ENCODE measurements at places on chromosomes 2 and 18.

- DNase-seq = no peak
Observed at GRCh38 chr2:174636987-174637386, 39.4 kb upstream of the WIPF1 start.

- DNase-seq = no peak
Observed at GRCh38 chr2:69177063-69177771, 164.2 kb downstream of the ANTXR1 start.

- DNase-seq = no peak
Observed at GRCh38 chr2:184371641-184372040, 226.7 kb upstream of the ZNF804A start.

- DNase-seq = no peak
Observed at GRCh38 chr2:70738159-70738558, 29.8 kb downstream of the ADD2 start.

DNA sequence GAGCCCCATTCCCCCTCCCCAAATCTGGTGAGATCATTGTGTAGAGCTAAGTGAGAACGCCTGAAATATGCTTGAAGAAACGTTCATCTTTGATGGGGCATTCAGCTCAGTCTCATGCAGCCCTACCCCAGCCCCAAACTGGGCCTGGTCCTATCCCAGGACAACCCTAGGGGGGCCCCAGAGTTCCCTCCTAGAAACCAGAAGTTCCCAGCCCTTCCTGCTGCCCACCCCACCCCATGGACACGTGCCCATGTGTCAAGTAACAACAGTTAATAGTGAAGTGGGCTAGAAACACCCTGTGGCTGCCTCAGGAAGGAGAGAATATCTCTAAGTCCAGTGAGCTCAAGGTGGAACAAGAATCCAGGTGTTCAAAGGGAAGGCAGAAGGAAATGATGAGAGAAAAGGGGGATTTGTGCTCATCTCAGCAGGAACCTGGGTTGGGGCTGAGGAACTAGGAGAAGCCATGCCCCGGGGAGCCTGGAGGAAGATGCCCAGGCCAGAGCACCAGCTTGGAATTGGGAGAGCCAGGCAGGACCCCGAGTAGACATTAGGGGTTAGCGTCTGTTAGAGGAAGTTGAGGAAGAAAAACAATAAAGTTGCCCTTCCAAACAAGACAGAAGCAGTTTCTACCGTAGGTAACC lies 20.1 kb upstream of the SLC20A1 start:
- no peak for DNase-seq

DNA sequence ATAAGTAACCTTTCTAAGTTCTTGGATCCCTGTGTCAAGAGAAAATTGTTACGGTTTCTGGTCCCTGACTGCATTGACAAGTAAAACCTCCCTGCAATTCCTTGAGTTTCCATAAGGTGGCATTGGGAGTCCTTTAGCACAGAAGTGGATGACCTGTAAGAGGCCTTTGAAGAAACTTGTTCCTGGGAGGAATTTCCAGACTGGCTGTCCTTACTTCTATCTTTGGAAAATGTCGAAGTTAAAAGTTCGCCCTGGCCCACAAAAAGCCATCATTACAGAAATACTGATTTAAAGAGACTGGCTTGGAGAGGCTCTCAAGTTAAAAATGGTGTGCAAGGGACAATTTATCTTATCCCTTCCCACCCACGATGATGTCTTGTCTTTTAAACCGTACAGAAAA lies 218.4 kb downstream of the CDH20 start:
- DNase-seq = no peak

DNA sequence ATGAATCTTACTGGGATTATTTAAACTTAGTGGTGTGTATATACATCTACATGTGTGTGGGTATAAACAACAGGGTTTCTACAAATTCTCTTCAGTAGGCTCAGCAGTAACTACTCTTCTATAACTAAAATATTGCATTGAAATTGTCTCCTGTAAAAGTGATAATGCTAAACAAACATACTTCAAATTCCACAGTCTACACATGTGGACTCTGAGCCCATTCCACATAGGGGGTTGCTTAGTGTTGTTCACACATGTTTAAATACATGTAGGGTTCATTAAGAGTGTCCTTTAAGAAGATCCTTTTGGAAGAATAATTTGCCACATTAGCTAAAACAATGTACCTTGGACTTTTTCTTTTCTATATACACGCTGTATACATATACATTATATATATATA lies 152.8 kb upstream of the VRK2 start:
- DNase-seq = no peak

- no peak for DNase-seq
Observed at GRCh38 chr2:2683606-2684224, 352.6 kb upstream of the MYT1L start.

DNA sequence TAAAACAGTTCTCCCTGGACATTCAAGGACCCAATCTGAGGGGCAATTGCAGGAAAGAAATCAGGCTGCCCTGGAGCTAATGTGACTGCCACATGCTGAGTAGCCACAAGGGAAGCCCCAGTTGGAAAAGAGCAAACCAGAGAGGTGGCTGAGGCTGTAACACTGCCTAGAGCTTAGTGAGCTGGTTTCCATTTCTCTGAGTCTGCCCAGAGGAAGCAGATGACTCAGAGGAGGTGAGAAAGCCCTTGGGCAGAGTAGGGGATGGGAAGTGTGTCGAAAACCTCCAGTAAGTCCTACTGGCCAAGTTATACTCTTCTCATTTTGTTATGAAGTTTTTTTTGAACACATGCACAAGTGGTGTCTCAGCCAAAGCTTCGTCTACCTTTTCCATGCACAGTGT lies 753.0 kb downstream of the CNTNAP5 start:
- no peak for DNase-seq

- DNase-seq = no peak
Observed at GRCh38 chr2:122758967-122759366, 1003.5 kb downstream of the TSN start.

DNA sequence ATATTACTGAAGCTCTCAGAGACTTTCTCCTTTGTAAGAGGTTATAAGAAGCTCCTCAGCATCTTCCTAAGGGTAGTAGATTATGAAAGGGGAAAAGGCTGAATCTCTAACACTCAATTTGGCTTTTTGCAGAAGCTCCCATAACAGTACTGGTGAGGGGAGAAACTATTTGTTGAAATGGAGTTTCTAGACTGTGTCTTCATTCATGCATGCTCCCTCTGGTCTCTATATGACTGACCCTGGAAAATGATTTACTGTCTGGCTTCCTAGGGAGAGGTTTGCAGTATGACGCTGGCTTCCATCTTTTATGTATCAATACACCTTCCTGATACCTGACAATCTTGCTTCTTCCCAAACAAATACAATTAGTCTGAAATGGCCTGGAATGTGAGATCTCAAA lies 63.9 kb downstream of the LDAH start:
- DNase-seq = no peak

- no peak for DNase-seq
Observed at GRCh38 chr2:134375935-134376334, 122.1 kb downstream of the MGAT5 start.

GRCh38 chr18:2971741-2972552 lies 41.0 kb downstream of the LPIN2 start:
- DNase-seq = no peak

DNA sequence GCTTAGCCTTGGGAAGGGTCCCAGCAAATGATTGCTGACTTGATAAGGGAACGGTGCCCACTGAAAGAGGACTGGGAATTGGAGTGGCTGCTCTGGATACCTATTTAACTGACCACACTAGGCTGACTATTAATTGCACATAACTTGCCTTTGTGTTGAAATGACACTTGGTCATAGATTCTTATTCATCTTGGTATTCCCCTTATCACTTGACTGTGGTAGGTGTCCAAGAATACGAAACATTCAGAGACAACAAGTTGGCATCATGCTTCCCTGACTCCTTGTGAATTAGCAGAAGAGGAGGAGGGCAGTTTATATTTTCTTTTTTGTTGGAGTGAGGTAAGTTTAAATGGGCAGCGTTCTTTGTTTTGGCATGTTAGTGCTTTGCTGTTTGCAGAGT lies 13.4 kb downstream of the FMNL2 start:
- DNase-seq = no peak

DNA sequence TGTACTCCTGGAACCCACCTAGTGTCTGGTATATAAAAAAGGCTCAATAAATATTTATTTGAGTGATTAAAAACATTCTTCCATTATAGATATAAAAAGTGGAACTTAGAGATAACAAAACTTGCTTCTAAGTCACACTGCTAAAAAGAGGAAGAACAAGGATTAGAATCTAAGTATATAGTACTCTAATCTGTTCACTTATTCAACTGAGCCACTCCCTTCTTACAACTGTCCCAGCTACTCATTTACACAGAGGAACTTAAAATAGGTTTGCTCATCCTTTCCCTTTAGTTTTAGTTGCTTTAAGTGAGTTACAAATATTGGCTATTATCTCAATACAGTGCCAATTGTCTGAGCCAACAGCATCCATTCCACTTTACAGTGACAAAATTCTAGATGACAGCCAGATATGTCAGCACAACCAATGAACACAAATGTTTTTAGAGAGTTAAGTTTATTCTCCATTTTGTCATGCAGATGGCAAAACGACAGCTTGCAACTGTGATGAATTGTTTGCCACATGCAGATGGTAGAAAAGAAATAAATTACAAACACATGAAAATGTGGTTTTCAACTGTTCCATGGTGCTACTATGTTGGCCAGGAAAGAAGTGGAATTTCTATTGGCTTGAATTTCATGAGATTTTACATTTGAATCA lies 280.7 kb upstream of the ZC3H15 start:
- no peak for DNase-seq

GRCh38 chr2:101843471-101843870 lies 146.0 kb downstream of the MAP4K4 start:
- no peak for DNase-seq

- DNase-seq = no peak
Observed at GRCh38 chr2:221629468-221629867, 57.4 kb upstream of the EPHA4 start.

DNA sequence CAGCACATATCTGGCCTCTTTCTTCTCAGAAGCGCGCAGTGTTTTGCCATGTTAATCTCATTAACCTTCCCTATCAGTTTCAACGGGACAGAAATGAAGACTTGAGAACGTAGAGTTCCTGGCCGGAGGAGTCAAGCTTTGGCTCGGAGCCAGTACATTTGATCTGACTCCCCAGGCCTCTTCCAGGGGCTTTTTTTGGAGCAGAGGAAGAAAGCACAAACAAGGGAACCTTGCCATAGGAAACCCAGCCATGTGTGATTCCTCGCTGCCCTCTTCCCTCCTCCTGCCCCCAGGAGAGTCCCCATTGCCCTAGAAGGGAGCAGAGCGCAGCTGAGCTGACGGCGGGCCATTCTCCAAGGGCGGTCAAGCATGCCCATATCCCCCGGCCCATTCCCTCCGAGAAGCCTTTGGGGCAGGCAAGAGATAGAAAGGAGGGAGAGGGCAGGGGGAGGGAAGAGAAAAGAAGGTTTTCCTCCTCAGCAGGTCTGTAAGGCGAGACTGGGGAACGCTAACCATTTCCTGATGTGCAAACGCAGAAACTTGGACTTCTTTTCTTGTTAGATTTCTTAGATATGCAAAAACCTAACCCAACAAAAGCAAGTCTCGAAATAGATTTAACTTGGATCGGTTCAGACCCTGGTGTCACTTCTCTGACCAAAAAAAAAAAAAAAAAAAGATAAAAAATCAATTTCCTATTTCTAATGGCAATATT lies 63.7 kb upstream of the POU3F3 start:
- no peak for DNase-seq

GRCh38 chr2:178227187-178227586 lies 32.9 kb downstream of the OSBPL6 start:
- DNase-seq = no peak

DNA sequence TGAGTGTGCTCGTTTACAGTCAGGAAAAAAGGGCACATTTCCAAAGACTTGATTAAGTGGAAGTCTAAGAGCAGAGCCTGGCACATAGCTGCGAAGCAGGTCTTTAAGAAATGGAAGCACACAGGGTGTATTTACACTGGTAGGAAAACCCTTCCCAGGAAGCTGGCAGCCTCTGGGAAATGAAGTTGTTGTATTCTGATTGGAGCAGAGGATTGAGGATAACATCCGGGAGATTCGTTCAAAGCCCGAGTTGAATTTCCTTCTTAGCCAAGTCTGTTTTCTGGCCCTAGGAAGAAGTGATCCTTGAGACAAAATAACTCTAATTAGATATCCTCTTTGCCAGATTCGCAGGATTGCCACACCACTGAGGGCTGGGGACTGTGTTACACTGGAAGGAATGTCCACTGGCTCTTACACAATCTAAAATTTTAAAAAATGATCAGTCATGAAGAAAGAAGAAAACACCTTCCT lies 75.9 kb downstream of the ITGB1BP1 start:
- no peak for DNase-seq

DNA sequence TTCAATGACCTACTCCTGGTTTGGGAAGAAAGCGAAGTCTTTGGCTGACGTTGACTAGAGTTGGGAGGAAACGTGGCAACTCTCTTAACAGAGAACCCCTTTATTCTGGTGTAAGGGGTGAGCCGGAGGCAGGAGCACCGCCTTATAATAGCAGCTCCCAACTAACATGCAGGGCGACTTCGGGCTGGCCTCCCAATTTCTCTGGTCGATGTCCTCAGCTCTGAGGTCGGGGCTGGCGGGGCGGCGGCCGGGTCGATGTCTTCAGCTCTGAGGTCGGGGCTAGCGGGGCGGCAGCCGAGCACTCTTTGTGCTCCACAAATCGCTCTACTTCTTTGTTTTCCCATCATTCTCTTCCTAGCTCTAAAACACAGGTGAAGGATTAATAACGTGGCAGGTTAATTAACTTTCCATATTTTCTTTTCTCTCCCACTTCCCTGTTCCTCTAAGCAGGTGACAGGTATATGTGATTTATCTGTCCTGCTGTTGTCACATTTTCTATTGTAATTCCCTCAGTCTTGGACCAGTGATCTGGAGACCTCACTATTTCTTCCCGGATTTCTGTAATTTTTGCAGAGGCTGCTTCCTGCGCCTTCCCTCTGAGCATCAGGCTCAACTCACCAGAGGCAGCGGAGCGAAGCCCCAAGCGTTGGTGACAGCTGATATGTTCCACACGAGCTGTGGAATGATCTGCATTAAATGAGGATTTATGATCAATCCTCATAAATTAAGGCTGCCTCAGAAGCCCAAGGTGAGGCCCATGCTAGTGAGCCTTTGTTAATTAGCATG lies 64.3 kb downstream of the ACKR3 start:
- no peak for DNase-seq

DNA sequence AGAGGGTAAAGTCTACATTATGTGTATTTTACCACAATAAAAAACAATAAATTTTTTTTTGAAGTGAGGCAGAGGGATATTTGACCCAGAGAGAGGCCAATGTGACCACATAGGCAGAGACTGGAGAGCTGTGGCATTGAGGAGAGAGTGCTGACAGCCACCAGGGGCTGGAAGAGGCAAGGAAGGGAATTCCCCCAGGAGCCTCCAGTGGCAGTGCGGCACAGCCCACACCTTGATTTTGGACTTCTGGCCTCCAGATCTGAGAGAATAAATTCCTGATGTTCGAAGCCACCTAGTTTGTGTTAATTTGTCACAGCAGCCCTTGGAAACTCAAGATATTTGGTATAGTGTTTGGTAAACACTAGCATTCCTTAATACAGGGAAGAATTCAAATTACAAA lies 22.7 kb downstream of the ANKRD29 start:
- no peak for DNase-seq
